NCI-H2029 (cell line): ENCODE measurements at places on chromosomes 7 and 10.
A peak's percentile ranks its signal among the peaks of the same experiment; 100 is the strongest.

GRCh38 chr7:155811895-155812761, at the start of gene SHH:
TSS of gene SHH (minus strand) at chr7:155812463. CDS start at chr7:155812122, 341 bp downstream.
- DNase-seq: no peak

- no peak for DNase-seq
These were observed at the start of gene PWWP2B for GRCh38 chr10:132397036-132397541. TSS of gene PWWP2B (plus strand) at chr10:132397200. CDS start at chr10:132397227, 27 bp downstream.

DNA sequence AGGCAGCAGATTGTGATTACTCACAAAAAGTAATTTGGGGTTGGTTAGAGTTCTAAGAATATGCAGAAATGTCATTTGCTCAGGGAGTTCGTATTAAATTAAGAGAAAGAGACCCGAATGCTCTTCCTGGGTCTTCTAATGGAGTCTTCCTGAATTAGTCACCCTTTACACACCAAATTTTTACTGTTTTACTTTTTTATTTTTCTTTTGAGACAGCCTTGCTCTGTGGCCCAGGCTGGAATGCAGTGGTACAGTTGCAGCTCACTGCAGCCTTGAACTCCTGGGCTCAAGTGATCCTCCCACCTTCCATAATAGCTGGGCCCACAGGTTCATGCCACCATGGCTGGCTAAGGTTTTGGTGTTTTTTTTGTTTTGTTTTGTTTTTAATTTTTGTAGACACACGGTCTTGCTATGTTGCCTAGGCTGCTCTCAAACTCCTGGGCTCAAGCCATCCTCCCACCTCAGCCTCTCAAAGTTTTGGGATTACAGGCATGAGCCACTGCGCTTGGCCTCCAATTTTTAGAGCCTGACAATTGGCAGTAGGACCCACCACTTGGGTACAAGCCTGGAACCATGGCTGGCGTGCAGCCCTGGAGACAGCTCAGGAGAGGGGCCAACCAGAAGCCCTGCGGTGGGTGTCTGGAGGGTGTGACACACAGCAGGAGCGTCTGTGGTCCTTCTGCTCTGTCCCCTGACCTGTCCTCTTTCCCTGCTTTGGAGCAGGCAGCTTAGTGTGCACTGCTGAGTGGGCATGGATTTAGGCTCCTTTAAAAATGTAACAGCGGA, 16.4 kb upstream of the BHLHA15 start:
- no peak for DNase-seq

- DNase-seq: no peak
These were observed 17.3 kb downstream of the MGAM start for GRCh38 chr7:142012825-142013511.

DNA sequence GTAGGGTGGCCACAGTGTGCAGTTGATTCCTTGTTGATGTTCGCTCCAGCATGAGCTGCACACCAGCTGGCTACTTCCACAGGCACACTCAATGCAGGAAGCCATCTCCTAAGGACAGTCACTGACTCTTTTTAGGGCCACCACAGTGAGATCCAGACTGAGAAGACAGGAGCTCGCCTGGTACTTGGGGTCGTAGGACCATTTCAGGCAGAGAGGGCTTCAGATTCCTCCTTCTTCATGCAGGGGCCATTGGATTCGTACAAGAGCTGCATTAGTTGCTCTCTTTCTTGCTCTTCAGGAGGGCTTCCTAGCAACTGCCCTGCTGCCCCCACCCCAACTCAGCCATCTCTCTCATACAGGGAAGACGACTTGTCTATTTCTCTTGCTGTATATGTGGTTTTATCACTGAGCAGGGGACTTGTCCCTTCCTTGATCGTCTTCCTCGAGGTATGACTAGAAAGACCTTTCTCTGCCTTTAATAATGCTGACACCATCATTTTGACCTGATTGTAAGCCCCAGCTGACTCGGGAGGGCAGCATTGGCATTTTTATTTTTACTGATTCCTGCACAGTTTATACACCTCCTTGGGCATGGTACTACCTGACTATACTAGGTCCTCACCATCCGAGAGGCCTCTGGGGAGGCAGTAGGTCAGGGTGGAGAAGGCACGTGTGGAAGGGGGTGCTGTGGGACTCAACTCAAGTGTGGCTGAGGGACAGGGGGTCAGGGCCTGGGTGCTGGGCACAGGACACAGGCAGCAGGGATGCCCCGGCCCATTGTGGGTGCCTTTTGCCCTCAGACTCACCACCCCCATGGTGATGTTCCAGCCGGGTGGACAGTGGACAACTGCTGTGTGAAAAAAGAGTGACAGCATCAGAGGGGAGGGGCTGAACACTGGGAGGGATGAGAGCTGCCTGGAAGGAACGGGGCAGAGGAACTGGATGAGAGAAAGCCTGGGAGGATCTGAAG, 136.7 kb upstream of the ZNF746 start:
- DNase-seq: no peak

GRCh38 chr7:54796150-54796549, 37.1 kb upstream of the SEC61G start:
- DNase-seq: peak; percentile 7

DNA sequence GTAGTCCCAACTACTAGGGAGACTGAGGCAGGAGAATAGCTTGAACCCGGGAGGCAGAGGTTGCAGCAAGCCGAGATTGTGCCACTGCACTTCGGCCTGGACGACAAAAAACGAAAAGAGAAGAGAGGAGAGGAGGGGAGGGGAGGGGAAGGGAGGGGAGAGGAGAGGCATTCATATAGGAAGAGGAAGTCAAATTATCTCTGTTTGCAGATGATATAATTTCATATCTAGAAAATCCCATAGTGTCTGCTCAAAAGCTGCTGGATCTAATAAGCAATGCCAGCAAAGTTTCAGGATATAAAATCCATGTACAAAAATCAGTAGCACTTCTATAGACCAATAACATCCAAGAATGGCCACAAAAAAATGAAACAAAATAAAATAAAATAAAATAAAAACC, 120.3 kb downstream of the LMBR1 start:
- no peak for DNase-seq

GRCh38 chr7:105776068-105776790, 100.2 kb downstream of the ATXN7L1 start:
- DNase-seq: no peak

DNA sequence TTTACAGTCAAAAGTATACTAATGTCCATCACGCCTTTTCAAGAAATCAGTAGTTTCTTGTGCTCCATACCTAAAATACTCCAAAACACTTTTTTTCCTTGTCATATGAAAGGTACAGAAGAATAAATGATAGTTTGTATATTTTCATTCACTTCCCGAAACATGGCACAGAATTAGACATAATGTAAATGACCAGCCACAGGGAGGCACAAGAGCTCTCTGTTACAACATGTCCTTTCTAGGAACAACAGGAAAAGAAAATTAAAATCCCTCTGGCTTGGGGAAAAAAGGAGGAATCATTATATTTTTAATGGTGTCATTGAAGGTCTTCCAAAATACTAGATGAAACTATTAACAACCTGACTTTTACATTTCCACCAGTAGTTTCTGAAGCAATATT, 331.2 kb downstream of the ACTR3B start:
- DNase-seq: no peak

GRCh38 chr7:87420173-87420572, 55.3 kb downstream of the ABCB4 start:
- no peak for DNase-seq

GRCh38 chr10:598415-599170, 90.9 kb downstream of the DIP2C start:
- no peak for DNase-seq
